ENCODE measurements at places on chromosomes 6 and 20.

- no peak for DNase-seq
Measured at GRCh38 chr20:45704969-45705637, at the start of gene WFDC10B. Gene WFDC10B, minus strand, starts transcription at chr20:45705019. Its CDS starts 19,027 bp downstream, at chr20:45685992.

GRCh38 chr6:159886270-159886669 lies 4.5 kb upstream of the MAS1 start:
- DNase-seq, result no peak

DNA sequence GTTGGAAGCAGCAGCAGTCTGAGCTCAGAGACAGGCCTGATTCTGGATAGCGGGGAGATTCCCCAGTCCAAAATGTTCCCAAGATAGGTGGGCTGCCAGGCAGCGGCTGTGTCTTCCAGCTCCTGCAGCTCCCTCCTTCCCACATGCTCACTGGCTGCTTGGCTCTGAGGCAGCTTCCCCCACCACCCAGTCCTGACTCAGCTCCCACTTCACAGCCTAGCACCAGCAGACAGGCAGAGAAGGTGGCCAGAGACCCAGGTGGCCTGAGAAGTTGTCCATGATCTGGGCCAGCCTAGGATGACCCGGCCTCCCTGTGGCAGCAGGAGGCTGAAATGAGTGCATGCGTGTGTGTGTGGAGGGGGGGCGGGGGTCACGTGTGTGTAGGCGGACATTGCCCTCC lies 94.9 kb downstream of the MDGA1 start:
- DNase-seq, result no peak

GRCh38 chr6:132866762-132867449 lies 52.5 kb downstream of the RPS12 start:
- DNase-seq, result no peak

GRCh38 chr20:20992686-20993360 lies 113.3 kb downstream of the LINC00237 start:
- no peak for DNase-seq

DNA sequence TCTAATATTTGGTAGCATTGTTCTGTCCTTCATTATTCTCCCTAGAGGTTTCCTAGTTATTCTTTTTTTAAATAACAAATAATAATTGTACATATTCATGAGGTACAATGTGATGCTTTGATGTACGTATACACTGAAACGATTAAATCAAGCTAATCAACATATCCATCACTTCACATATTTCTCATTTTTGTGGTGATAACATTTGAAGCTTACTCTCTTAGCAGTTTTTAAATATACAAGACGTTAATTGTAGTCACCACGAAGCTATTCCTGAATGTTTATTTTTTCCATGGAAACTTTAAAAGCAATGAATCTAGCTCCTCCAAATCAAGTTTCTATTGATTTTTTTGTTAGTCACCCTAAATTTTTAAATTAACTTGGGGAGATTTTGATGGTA lies 116.5 kb upstream of the PRND start:
- DNase-seq, result no peak

- no peak for DNase-seq
Measured at GRCh38 chr6:108677894-108678293, 117.2 kb downstream of the FOXO3 start.

- no peak for DNase-seq
Measured at GRCh38 chr6:147752689-147753403, 244.4 kb downstream of the SAMD5 start.

DNA sequence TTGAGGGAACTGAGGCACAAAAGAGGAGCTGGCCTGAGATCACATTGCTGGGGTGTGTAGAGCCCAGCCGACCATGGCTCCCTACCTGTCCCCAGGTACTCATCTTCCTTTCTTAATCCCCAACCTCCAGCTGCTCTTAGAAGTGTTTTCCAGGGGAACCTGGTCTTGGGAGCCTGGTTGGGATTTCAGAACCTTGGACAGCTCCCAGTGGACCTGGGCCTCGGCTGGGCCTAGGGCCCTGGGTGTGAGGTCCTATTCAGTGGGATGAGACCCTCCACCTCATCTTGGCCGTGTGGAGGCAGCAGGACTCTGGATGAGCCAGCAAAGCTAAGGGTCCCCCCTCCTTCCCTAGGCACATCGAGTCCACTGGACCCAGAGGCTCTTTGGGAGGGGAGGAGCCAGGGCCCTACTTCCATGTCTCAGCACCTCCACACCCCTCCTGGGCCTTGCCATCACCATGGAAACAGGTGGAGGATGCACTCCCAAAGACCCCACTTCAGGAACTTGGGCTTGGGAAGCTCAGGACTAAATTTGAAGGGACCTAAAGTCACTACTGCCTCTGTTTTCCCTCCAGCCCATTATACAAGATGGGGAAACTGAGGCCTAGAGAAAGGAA lies 38.5 kb downstream of the DLGAP4 start:
- peak; percentile 8 for DNase-seq
